KBM-7 (cell line): ENCODE measurements at places on chromosomes 12 and 14.

- DNase-seq = no peak
Observed at GRCh38 chr14:70893062-70893845, 14.0 kb upstream of the PCNX1 start.

DNA sequence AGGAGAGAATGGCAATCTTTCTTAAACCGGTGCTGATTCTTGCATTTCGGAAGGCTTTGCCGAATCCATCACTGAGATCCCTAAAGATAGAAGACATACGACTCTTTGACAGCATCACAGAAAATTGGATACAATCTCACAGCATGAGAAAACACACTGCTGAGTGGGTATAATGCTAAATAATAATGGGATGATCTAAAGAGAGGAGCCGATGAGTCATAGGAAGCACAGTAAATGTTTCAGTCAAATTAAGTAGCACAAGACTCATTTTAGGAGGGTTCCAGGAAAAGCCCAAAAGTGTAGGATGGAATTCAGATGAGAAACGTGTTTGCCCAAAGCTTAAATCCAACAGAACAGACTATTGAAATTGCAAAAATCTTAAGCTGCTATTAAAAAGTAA is 81.7 kb downstream of the CPNE8 start:
- DNase-seq = no peak

DNA sequence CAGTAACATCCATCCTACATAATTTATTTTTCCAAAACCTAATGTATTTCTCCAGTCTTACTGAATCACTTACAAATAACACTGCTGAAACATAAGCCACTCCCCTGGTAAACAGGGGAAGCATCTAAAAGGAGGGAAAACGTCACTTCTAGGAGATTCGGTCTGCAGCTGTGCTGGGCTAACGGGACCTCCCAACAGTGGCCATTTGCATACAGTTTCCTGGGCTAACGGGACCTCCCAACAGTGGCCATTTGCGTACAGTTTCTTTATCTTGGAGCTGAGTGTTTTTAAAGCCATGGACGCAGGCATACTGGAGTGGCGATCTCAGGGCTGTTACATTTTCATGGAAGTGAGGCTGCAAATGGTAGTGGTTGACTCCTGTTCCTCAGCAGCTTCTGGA is 242.9 kb downstream of the TMEM132D start:
- no peak for DNase-seq

DNA sequence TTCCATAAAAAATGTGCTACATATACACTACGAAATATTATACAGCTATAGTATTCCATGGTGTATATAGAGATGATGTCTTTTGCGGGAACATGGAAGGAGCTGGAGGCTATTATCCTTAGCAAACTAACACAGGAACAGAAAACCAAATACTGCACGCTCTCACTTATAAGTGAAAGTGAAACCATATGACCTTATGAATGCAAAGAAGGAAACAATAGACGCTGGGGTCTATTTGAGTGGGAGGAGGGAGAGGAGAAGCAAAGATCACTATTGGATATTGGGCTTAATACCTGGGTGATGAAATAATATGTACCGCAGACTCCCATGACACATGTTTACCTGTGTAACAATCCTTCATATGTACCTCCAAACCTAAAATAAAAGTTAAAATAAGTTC is 142.8 kb downstream of the LRFN5 start:
- DNase-seq = peak; percentile 1

DNA sequence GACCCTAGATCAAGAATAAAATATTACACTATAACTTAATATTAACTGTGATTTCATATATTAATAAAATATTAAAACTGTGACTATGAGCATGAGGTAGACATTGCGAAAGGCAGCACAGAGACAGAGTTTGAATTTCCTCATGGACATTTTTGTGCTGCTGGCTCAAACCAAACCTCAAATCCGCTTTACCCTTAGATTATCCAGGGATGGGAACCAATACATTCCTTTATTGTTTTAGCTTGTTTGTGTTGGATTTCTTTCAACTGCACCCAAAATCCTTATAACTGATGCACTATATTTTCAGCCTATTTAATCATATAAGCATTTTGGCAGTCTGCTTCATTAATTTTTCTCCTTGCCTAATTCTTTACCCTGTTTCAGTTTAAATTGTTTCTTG is 436.7 kb downstream of the ATP23 start:
- DNase-seq = no peak

DNA sequence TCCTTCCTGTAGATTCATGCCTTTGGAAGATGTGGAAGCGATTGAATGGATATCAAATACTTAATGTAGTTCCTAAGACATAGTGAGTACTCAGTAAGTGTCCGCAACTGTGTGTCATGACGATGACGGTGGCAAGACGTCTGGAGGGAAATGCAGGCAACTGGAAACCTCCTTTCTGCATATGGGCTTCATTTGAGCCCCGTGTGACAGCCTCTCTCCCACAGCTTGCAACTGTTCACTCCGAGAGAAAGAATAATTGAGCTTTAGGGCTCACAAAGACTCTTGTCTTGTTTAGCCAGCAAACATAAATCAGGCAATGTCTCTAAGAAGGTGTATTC is 6.9 kb downstream of the CFAP251 start:
- DNase-seq = no peak

DNA sequence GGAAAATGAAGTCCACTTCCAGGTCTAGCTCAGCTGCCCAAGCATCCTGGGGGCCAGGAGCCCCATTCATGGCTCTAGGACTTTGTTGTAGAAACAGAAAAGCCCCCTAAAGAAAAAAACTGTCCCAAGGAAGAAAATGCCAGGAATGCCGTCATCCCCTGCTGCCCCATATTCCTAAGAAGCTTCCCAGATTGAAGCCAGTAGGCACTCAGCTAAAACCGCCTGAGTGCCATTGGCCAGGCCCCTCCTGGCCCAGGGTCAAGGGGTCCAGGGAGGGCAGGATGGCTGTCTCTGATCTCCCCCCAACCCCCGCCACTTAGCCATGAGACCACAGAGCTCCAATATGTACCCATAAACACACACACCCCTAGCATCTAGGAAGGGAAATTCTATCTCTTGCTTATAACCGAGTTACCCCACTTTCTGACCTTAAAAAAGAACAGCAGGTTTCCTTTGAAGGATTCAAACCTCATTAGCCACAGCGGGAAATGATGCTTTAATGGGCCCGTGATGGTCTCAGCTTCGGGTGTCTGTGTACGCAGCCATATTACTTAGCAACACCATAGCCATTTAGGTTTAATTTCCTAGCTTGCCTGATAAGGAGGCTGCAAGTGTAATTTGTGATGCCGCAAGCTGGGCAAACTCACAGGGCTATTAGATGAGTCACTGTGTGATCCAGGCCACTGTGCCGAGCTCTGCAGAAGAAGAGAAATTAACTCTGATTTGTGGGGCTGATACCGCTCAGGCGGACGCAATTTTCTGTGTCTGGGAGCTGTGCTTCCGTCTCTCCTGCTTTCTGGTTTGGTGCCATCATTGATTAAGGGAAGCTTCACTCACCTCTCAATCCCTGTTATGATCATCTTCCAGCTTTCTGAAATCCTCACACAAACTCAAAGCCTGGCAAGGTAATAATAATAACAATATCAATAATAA is 84.2 kb downstream of the GCH1 start:
- peak; percentile 15 for DNase-seq
